Posterior cingulate gyrus (tissue), 11 donors: ENCODE measurements at places on chromosomes 7 and 10.
A peak's percentile ranks its signal among the peaks of the same experiment; 100 is the strongest.

DNA sequence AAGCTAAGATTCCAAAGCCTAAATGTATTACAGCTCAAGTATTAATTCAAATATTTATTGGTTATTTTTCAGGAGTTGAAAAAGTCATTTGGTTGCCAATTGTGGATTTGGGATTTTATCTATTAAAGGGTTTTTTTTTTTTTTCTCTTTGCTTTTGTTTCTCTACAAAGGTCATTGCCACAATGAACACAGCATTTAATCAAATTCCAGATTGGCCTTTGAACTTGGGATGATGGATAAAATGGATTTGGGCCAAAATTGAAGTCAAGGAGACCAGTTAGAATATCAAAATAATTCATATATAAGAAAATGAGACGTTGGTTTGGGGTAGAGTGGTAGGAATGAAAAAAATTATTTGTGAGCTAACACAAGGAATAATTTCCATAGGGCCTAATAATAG lies 9.6 kb downstream of the LIPN start:
- no peak for DNase-seq

DNA sequence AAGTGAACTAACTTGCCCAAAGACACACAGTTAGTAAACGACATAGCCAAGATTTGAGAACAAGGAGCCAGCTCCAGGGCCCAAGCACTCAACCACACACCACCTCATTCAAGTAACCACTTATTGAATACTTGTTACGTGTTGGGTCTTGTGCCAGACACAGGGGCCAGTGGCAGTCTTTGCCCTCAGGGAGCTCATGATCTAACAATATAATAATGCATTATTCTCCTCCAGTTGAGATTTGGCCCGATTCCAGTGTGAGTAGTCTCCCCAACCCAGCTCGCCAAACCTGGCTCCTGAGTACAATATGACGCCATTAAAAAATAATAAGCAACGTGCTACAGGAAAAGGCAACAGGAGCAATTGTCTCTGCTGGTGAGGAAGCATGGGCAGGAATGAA lies 14.4 kb upstream of the STK17A start:
- DNase-seq = no peak

GRCh38 chr7:102892631-102893278 lies 20.0 kb upstream of the LRRC17 start:
- DNase-seq = no peak

- DNase-seq = no peak
Measured at GRCh38 chr10:124342821-124343170, 75.9 kb downstream of the OAT start.

DNA sequence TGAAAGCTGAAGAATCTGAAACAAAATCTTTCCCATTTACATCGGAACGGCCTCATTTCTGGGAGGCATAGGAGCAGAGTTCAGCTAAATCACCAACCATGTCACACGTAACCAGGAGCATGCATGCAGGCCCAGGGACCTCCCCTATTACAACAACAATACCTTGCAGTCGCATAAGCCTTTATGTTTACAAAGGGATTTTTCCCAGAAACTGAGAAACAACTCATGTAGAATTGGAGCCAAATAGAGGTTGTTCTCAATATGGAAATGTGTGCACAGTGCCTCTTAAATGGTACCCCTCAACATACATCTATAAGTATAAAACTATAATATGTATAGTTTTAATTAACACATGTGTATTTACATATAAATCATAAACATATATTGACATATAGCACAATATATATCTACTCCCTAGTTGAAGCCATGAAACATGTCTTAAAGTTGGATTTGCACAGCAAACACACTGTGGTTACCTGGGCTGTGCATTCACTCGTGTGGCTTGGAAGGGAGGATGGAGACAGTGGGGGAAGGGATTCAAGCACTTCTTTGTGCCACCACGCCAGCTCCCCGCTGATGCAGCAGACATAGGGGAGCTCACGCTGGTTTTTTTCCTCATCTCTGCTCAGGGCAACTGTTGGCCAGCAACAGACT lies 35.0 kb upstream of the DGKI start:
- no peak for DNase-seq

GRCh38 chr10:131453721-131454634 lies 142.5 kb upstream of the TCERG1L start:
- peak; percentile 86 for DNase-seq
